RCC 7860 (cell line): ENCODE measurements at places on chromosomes 6 and 20.

GRCh38 chr6:46113370-46113769 lies 16.4 kb upstream of the ENPP4 start:
- no peak for DNase-seq

GRCh38 chr6:106620931-106621672 lies 8.2 kb downstream of the RTN4IP1 start:
- no peak for DNase-seq

- no peak for DNase-seq
Observed at GRCh38 chr20:38671186-38671585, 53.1 kb upstream of the SLC32A1 start.

GRCh38 chr6:37538107-37538506 lies 38.4 kb upstream of the CCDC167 start:
- no peak for DNase-seq

GRCh38 chr6:85428486-85428885 lies 21.4 kb upstream of the NT5E start:
- no peak for DNase-seq

GRCh38 chr20:61260905-61261304 lies 8.8 kb downstream of the CDH4 start:
- no peak for DNase-seq
